Bone marrow (tissue), 2 donors: ENCODE measurements at places on chromosomes 6 and 20.

DNA sequence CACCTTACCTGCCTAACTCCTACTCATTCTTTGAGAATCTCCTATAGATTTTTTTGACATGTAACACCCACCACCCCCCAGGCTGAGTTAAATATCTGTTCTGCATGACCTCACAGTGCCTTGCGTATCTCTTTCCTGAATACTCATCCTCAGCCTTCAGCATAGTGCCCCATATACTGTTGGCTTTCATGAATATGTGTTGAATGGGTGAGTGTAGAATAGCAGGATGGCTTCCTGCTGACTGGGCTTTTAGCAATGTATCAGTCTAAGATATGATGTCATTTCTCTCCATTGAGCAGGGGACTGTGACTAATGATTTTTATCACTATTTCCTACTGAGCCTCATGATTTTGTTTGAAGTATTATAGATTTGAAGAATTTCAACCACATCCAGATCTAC lies 361.6 kb upstream of the MARCKS start:
- no peak for DNase-seq

DNA sequence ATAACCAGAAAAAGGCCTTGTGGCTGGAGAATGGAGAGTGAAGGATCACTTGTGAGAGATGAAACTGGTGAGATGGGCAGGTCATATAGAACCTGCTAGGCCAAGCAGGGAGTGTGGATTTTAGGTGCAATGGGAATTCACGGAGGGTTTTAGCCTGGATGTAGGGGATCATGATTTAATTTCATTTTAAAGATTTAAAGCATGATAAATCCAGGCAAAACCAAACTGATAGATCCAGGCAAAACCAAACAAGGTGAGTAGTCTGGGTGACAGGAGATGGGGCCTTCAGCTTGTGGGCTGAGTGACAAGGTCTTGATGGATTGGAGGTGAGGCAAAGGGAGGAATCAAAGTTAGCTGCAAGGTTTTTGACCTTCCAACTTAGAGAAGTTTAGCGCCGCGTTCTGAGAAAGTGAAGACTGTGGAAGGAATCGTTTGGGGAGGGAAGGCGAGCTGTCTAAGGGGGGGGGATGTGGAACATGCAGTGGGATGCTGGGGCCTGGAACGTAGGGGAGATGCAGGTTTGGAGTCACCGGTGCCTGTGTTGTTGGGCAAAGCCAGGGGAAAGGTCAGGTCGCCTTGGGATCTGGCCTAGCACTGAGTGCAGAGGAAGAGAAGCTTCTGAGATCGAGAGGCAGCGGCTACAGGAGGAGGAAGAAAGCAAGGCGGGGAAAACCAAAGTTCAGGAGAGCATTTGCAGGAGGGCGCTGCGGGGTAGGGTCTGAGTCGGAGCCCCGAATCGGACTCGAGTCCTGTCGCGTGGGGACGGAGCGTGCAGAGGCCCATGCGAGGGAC lies 1.3 kb upstream of the PLCG1 start:
- no peak for DNase-seq

GRCh38 chr20:60263725-60264709 lies 305.8 kb downstream of the CDH26 start:
- no peak for DNase-seq

DNA sequence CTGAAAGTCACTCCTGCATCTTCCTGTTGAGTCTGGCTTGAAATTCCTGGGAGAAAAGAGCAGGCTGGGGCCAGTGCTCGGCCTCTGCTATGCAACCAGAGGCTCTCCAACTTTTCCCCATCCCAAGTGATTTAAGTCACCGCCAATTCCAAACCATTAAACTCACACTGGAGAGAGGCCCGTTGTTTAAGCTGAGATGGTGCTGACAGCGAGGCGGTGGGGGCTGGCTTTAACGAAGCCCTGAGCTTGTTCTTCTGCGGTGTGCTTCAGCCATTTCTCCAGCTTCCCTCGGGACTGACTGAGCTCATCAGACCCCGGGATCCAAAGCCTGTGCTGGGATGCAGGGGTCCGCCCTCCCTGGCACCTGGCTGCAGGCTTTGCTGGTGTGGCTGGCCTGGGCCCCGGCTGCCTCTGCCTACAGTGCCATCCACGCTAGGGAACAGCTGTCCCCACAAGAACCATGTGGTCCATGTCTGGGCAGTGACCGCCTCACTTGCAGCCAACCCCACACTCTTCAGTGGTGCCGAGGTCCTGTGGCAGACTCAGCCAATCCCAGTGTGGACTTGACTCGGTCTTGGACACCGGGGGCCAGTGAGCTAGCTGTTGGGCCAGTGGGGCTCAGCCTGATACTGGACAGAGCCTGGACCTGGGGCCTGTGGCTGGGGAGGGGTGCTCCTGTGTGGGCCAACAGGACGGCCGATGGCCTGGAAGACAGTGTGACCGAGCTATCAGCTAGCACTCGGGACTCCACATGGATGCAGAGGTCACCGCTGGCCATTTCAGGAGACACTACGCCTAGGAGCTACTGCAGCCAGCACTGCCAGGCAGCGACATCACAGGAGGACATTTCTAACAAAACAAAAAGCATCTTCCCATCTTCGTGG lies 21.2 kb downstream of the RAMACL start:
- DNase-seq = no peak

DNA sequence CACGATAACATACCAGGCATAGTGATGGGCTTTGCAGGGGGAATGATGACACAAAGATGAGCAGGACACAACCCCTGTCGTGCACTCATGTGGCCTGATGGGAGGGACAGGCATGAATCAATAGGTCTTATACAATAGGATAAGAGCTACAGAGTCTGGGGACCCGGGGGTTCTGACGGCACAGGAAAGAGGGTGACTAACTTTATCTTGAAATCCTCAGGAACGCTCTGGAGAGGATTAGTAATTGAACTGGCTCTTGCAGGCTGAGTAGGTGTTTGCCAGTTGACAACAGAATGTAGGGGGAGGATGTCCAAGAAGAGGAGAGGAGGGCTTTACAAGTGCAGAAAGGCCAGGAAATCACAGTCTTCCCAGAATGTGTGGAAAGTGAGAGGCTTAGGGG lies 219.9 kb upstream of the ECI2 start:
- no peak for DNase-seq

DNA sequence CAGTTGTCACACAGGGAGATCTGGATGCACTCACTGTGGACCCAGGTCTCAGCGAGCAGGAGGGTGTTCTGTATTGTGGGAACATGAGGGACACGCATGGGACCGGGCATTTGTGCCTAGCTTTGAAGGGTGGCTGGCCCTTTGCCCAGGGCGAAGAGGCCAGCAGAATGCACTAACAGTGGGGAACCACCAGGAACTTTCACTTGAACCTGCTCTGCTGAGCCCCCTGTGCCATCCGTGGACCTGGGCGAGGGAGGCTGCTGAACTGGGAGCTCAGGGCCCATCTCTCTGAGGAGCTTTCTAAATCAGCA lies 1.2 kb upstream of the ULBP2 start:
- DNase-seq = no peak

- DNase-seq = no peak
Measured at GRCh38 chr6:5763871-5764270, 242.9 kb downstream of the NRN1 start.

DNA sequence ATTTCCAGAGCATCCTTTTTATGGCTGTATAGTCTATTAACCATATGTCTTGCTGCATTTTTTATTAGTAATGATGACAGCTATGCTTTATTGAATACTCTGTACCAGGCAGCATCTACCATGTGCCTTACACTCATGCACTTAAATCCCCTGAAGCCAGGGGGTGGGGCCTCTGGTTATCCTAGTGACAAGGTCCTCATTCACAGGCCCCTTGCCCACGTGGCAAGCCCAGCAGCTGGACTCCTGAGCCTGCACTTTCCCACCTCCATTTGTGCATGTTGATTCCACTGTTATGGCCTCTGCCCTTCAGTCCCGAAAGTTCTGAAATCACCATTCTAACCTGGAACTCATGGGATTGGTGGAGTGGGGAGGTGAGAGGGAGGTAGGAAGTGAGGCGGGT lies 22.3 kb downstream of the ACTR5 start:
- DNase-seq = no peak

DNA sequence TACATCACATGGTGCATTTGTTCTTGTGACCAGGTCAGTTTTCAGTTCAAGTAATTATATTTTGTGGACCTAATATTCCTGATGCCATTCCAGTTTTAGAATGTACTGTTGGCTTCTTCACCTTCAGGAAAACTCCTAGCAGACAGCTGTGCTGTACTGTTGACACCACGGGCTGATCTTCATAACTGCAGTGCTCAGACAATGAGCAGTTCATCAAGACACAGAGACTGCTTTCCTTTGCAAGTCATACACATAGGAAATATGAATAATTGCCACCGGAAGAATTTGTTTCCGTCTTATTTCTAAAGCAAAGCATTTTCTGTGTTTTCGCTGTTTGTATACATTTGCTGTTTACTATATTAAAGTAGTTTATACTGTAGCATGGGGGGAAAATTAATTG lies 89.8 kb downstream of the C6orf118 start:
- no peak for DNase-seq

- DNase-seq = no peak
Measured at GRCh38 chr6:32240686-32241085, 16.8 kb upstream of the NOTCH4 start.

GRCh38 chr20:62366370-62367135 lies 559 bp downstream of the LAMA5 start:
- no peak for DNase-seq
